ENCODE measurements at places on chromosomes 16 and 17. TPM values are rescaled to one million over a fixed set of nuclear protein-coding genes. Genes with fewer than 3 reads are reported as not detected.

SSTR5 gene
- total RNA-seq, result 0.12 TPM

SLC13A2 gene
- not detected for total RNA-seq

CCL8 gene
- total RNA-seq, result not detected

GFAP gene
- 0.44 TPM for total RNA-seq

CA7 gene
- not detected for total RNA-seq

TMEM114 gene
- not detected for total RNA-seq

CCL5 gene
- 0.13 TPM for total RNA-seq

HSD17B2 gene
- 0.68 TPM for total RNA-seq

ZNF423 gene
- 5.9 TPM for total RNA-seq

PHKB gene
- 97.1 TPM for total RNA-seq

PITPNM3 gene
- total RNA-seq, result 2.5 TPM

CETP gene
- total RNA-seq, result not detected

Data from aortic smooth muscle cell (primary cell).